ENCODE measurements at places on chromosomes 4 and X.

DNA sequence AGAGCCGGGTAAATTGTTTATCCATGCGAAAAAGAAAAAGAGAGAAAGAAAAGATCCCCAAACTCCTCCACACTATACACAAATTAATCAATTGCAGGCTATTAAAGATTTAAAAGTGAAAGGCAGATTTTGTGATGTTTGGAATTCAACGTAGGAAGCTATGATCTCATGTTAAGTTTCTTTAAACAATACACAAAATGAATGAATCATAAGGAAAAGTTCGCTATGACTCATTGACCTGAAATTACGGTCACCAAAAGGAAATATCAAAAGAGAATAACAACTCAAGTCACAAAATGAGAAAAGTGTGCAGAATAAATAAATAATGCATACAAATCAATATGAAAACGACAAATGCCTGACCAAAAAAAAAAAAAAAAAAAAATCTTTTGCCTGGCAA is 28.6 kb downstream of the CLNK start:
- no peak for DNase-seq

DNA sequence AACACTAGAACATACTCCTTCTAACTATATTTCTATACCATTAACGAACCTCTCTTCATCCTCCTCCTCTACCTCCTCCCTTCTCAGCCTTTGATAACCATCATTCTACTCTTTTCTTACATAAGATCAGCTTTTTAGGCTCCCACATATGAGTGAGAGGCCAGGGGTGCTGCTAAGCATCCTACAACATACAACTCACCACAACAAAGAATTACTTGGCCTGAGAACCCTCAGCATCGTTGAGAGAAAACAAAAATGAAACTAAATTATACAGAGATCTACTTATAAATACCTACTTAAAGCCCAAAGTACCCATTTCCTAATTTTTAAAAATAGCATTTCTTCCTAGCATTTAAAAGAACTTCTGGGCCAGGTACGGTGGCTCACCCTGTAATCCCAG is 77.7 kb downstream of the CC2D2A start:
- DNase-seq = no peak

- no peak for DNase-seq
Observed at GRCh38 chr4:130812117-130812765, 1716.3 kb downstream of the C4orf33 start.

GRCh38 chr4:174996079-174996478 is 77.9 kb downstream of the ADAM29 start:
- DNase-seq = no peak

- DNase-seq = no peak
Observed at GRCh38 chrX:45009371-45010000, 136.5 kb downstream of the KDM6A start.

DNA sequence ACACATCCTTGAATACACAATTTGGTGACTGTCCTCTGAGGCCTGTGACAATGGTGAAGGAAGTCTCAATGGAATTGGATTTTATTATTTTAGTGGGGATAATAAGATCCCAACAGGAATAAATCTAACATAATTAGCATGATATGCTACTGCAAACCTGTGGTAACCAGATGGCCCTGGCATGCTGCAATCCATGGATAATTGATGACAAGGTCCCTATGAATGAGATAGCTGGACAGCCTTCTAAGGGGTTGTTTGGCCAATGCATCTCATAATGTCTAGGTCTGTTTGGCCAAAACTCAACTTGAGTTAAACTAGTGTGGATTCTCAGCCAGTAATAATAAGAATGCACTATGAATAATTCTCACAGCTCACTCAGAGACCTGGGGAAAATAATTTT is 145.3 kb upstream of the GALNTL6 start:
- no peak for DNase-seq

All from H54 (cell line).